ENCODE measurements at places on chromosomes 12 and 14. TPM values are rescaled to one million over a fixed set of nuclear protein-coding genes. Genes with fewer than 3 reads are reported as not detected.

GRCh38 chr14:76939015-76939742, 89.3 kb downstream of the IRF2BPL start:
- no peak for DNase-seq

Gene SRRM4
- polyA plus RNA-seq, result 0.05 TPM

Gene FGF23
- polyA plus RNA-seq, result 0.06 TPM

DNA sequence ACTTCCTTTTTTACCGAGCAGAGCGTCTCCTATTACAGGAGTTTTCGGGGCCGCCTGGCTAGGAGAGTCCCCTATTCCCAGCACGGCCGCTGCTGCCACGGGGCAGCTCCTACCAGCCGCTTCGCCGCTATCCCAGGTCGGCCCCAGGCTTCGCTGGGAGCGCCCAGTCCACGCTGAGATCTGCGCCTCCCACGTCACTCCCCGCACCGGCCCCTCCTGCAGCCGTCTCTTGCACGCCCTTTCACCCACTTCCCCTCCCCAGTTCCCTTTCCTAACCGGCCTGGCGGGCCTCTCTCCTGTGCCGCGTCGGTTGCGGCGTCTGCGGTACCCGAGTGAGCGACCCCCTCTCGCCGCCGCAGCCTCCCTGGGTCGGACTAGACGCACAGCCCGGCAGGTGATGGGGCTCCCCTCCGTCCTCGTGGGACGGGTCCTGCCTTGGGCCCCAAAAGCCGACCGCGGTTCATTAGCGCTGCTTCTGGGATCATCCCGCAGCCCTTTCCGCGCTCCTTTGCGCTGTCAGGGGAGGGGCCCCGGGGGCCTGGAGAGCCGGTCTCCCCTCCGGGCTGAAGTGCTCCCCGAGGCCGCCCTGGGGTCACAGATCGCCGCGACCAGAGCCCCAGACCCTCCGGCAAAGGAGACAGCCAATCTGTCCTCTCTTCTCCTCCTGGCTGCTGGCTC, 1318.4 kb downstream of the TMEM121 start:
- DNase-seq, result no peak

GRCh38 chr14:20732979-20733635, 12.6 kb upstream of the EDDM3A start:
- no peak for DNase-seq

- no peak for DNase-seq
Observed at GRCh38 chr14:63076488-63076887, 31.2 kb upstream of the KCNH5 start.

DNA sequence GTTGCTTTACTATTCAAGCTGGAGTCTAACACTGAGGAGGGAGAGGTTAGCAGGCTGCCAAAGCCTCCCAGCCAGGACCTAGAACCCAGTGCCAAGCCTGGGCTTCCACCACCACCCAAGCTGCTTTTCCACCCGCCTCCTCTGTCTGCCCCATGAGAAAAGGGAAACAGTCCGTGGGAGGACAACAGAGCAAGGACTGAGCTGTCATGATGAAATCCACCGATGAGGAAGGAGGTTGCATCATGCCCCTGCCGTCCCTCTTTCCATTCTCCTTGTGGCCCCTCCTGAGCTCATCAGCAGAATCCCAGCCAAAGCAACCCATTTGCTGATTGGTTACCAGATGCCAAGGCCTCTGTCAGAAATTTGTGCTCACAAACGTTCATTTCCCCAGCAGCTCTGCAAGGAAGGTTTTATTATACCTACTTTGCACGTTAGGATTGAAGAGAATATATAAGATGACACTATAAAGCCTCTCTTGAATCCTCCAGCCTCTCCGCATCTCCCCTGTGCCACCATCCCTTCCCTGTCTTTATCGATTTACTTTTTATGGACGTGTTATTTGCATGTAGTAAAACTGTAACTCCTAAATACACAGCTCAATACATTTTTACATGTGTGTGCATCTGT, 6.3 kb upstream of the SERPINA1 start:
- no peak for DNase-seq

DNA sequence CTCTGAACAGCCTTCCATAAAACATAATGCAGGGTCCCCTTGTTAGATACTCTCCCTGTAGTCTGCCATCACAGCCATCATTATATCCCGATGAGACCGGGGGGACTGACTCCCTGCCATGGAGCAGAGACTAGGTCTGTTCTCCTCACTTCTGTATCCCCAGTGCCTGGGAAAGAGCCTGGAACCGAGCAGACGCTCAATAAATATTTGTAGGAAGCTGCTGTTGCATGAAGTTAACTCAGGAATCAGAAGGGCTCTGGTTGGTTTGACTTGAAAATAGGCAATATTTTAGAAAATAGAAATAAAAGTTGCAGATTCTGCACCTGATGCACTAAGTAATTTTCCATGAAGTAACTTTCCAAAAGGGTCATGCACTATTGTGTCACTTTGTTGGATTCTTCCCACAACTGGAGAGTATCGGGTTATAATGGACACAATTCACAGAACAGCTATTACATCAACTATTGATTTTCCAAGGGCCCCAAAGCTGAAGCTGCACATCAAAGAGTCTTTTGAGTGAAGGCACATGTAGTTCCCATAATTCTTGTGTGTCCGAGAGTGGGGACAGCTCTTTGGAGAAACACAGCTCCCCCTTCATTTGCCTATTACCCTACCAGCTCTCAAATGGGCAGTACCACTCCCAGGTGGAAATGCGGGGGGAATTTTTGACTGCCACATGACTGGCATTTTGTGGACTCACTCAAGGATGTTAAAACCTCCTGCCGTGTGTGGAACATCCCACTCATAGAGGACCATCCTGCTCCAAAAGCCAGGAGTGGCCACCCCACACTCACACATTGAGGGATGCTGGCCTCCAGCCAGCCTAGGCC, 18.8 kb downstream of the CLMN start:
- DNase-seq, result no peak

GRCh38 chr12:46930101-46930500, 104.3 kb upstream of the SLC38A4 start:
- DNase-seq, result no peak

Gene DBX2
- polyA plus RNA-seq, result 0.11 TPM

GRCh38 chr12:60441577-60441976, 845.7 kb downstream of the SLC16A7 start:
- DNase-seq, result no peak

GRCh38 chr14:68147303-68147702, 327.7 kb downstream of the RAD51B start:
- DNase-seq, result no peak

GRCh38 chr14:80607430-80608190, 333.9 kb downstream of the CEP128 start:
- no peak for DNase-seq

DNA sequence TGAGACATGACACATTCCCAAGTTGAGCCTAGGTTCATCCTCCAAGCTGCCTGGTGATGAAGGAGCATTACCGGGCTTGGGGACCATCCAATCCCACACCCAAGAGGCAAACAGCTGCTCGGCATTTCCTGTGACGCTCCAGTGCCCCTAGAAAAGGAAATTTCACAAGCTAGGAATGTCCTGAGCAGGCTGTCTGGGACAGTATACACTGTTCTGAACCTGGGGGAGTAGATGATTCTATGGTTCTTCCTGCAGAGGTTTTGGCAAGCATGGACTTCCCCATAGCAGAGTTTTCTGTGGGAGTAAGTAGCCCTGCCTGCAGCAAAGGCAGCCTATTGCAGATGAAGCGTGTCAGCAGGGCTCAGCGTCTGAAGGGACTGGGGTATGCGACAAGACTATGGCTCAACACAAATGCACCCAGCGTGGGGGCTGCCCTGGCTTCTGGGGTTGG, 47.4 kb upstream of the SRSF5 start:
- no peak for DNase-seq

Gene RPGRIP1
- 0.56 TPM for polyA plus RNA-seq

Gene CMKLR1
- 9.0 TPM for polyA plus RNA-seq

Gene TAS2R46
- not detected for polyA plus RNA-seq

GRCh38 chr14:51681411-51681810, 29.7 kb downstream of the FRMD6 start:
- no peak for DNase-seq

DNA sequence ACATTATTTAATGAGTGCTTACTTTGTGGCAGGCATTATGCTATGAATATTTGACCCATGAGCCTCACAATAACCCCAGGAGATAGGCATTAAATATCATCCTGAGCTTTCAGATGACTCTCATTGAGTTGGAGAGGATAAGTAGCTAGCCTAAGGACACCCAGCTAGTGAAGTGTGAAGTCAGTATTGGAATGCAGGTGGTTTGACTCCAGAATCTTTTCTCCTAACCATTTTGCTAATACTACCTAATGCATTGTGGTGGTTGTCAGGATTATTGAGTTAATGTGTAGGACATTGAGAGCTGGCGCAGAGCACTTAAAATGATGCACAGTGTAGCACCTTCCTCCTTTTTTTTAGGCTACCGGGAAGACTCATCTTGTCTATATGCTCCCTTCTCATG, 3.8 kb upstream of the CDKL1 start:
- no peak for DNase-seq

- no peak for DNase-seq
Observed at GRCh38 chr12:46792925-46793324, 32.9 kb downstream of the SLC38A4 start.

DNA sequence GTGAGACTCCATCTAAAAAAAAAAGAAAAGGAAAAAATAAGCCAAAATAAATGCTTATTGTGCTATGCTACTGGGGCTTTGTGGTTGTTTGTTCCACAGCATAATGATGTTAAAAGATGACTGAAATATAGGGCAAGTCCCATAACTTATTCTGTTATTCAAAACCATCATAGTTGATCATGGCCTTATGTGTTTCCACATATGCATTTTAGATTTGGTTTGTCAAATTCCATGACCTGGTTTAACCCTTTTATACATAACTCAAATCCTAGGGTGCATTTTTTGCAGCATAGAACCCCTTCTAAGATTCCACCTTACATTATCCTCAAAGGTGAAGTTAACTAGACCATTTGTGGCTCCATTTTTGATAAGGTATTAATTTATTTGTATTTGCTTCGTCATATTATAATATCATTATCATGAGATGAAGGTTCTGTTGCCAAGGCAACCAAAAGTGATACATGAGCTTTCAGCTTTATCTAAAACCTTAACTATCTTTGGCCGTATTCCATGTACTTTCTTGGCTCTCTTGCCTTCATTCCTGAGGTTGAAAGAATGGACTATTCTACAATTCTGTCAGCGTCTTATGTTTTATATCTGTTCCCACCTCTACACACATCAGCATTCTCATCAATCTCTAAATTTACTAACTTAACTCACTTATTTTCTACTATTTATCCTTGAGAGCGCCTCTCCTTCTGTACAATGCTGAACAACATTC, 138.7 kb upstream of the DYRK2 start:
- no peak for DNase-seq

Gene OVCH1
- 0.79 TPM for polyA plus RNA-seq

DNA sequence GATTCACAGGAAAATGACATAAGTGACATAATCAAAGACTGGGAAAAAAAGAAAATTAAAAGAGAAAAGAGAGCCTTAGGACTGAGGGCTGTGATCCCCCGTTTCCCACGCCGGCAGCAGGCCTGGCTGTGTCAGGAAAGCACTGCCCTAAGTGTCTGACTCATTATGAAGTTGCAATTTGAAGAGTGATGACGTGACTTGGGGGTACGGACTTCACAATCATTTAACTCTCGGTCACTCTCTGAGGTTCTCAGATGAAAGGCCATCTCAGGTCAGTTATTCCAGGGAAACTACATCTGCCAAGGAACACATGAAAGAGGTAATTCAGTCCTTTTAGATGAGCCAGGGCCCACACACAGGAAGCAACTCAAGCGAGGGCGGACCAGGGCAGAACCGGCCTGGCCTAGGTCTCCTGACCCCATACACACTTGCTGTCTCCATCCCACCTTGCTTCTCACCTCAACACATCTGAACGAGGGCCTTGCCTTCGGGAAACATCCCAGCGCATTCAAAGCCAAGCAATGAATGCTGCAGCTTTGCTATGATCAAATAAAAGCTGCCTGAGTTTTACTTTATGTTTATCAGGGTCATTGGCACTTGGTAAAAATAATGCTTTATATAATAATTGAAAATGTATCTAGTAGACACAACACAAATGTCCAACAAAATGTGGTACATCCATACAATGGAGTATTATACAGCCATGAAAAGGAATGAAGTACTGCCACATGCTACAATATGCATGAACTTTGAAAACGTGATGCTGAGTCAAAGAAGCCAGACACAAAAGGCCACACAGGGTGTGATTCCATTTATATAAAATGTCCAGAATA, 2.7 kb downstream of the SSH1 start:
- no peak for DNase-seq

Gene LRRIQ1
- 57.9 TPM for polyA plus RNA-seq

Gene FOXM1
- polyA plus RNA-seq, result 36.2 TPM

Gene ARHGDIB
- polyA plus RNA-seq, result 67.6 TPM

DNA sequence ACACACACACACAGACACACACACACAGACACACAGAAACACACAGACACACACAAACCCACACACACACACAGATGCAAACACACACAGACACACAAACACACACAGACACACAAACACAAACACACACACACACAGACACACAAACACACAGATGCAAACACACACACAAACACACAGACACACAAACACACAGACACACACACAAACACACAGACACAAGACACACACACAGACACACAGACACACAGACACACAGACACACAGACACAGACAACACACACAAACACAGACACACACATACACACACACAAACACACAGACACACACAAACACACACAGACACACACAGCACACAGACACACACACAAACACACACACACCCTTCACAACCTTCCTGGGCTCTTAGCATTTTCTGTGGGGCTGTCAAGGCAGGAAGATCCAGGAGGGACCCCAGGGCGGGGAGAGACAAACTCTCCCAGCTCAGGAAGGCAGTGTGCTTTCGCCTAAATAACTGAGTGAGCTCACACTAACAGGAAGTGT, 24.2 kb upstream of the INF2 start:
- no peak for DNase-seq

DNA sequence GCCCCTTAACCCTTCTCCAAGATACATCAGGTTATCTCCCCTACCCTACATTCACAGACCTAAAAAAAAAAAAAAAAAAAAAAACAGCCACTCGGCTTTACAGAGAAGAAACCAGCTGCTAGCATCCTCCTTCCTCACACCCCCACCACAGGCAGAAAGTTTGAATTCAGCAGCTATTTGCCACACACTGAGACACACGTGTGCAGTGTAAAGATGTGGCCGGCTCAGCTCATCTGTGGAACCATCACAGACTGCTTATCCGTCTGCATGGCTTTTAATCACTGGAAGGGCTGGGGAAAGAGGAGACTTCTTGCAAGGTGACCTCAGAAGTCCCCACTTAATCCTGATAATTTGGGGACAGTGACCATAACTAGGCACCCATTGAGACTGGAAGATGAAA, 50.0 kb downstream of the VWF start:
- DNase-seq, result no peak

Gene EML5
- 0.35 TPM for polyA plus RNA-seq

Gene CD163L1
- 1.1 TPM for polyA plus RNA-seq

Gene CMA1
- 0.50 TPM for polyA plus RNA-seq

Gene HSPB8
- 6.2 TPM for polyA plus RNA-seq

DNA sequence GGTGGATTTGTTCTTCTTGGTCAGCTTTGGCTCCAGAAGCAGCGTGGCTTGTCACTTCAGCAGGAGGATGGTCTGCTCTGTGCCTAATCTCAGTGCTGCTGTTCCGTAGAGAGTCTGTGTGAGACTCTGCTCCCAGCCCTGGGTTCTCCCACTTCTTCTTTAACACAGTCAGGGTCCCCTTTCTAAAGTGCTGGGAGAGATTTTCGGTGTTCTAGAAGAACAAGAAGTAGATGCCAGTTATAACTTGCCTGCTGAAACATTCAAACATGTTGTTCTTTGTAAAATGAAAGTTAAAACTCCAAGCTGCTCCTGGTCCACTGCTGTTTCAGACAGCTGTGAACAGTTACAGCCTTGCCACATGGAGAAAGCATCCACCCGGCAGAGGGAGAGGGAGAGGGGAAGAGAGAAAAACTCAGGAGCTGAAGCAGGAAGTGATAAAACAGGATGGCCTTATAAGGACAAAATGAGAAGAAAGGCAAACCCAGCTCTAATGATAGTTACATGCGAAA, 55.2 kb upstream of the CERS5 start:
- DNase-seq, result peak; percentile 69
